ENCODE measurements at places on chromosomes 1 and 21.

DNA sequence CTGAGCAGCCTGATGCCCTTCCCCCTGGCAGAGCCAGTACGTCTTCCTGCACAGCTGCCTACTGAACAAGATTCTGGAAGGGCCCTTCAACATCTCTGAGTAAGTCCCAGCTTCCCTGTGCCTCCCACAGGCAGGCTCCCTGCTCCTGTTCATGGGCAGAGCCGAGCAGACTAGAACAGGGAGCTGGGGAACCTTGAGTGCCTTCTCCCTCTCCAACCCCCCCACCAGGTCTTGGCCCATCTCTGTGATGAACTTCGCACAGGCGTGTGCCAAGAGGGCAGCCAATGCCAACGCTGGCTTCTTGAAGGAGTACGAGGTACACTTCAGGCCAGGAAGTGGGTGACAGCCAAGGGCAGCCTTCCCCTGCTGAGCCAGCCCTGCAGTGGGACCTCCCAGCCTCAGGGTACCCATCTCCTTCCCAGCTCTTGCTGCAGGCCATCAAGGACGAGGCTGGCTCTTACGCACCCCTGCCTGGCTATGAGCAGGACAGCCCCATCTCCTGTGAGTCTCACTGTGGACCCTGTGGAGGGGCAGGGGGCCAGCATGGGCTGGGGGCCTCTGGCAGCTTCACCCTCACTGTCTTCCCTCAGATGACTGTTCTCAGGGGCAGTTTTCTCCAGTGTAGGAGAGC lies 6.4 kb upstream of the LGR6 start:
- no peak for DNase-seq

GRCh38 chr1:230915078-230915477 lies 46.8 kb upstream of the C1orf198 start:
- DNase-seq: no peak

DNA sequence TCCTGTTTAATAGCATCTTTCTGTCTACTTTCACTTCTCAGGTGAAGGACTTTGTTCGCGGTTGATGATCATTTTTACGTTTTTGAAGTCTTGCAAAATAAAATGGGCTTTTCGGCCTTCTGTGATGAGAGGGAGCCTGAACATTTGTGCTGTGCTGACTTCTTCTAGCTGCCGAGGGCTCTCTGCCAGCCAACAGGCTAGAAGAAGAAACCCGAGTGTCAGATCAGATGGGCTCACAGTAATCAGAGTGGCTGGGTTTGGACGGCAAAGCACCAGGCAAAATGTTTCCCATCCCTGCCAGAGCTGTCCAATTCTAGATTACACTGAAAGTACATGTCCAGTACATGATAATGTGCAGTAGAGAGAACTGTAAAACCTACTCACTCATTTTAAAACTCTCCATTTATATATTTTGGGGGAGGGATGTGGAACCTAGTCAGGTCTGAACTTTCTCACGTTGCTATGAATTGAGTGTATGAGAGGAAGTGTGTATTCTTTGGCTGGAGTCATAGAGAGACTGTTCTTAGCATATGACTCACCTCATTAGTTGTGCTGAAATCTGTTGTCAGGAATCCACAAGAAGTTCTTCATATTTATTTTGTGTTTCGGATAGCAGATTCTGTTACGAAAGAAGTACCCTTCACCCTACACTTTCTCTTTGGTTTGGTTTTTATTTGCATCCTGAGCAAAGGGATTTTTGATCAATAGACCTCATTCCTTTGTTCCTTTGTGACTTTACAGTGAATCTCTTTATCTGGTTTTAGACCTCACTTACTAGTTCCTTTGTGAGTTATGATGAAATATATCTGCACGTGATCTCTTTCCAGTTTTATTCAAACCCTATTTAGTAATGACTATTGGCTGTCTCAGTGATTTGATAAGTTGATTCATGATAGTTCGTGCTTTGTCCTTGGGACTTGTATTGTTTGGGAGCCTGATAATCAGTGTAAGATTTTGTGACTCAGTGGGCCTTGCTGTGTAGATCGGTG lies 4.8 kb downstream of the ATP1A1 start:
- no peak for DNase-seq

- DNase-seq: no peak
Observed at GRCh38 chr1:243454328-243454997, 198.6 kb downstream of the SDCCAG8 start.

DNA sequence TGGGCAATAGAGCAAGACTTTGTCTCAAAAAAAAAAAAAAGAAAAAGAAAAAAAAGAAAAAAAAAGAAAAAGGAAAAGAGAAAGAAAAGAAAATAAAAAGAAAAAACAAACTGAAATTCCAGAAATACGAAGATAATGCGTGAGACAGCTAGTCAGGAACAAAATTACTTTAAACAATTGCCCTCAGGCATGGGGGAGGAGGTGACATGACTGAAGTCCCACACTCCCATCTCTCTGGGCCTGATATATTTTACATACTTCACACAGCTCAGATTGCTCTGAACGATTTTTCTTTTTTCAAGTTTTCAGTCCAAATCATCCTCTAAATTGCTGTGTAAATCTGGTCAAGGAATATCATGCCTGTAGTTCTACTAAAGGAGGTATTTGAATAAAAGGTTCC lies 409.5 kb upstream of the DEPDC1 start:
- DNase-seq: no peak

DNA sequence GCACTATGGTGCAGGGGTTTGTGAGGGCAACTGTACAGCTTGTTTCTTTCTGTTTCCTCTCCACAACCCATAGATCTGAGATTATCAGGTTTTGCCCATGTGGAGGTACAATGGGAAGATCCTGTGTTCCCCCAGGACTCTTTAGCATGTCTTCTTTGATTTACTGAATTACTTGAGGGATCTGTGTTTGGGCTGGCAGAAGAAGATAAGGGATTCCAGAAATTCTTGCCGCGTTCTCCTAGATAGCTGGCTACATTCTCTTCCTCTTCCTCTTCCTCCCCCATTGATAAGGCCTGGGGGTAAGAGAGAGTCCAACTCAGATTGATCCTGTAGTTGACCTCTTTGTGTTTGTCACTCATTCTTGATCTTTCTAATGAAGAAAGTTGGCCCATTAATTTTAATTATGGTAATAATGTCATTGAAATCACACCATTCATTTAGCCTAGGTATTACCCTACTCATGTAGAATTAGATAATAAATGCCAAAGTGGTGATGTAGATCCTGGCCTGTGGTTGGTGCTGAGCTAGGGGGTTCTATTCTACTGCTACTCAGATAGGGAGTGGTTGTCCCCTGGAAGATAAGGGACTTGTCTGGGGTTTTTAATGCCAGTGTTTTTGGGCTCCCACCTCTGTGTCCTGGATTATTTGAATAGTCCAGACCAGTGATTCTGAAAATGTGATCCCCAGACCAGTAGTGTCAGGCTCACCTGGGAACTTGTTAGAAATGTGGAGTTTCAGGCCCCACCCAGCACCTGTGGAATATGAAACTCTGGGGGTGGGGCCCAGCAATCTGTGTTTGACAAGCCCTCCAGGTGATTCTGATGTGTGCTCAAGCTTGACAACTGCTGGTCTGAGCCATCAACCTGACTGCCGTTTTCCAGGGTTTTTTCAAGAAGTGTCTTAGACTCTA lies 122.2 kb downstream of the NOS1AP start:
- DNase-seq: no peak

GRCh38 chr1:17575797-17576518 lies 36.5 kb downstream of the ARHGEF10L start:
- DNase-seq: no peak

DNA sequence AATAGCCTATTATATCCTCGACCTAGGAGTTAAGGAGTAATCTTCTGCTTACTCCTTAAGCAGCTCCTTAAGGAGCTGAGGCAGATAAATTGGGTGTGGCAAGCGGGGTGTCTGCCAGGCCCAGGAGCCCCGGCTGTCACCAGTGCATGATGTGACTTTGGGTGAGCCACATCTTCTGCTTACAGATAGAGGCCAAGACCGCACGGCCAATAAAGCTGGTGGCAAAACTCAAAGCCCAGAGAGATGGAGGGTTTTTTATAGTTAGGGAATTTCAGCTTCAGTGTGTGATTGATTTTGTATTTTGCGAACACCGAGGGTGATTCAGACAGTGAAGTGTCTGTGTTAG lies 9.8 kb downstream of the MX2 start:
- DNase-seq: no peak

GRCh38 chr1:23544444-23545389 lies 13.7 kb upstream of the E2F2 start:
- DNase-seq: peak; percentile 71

DNA sequence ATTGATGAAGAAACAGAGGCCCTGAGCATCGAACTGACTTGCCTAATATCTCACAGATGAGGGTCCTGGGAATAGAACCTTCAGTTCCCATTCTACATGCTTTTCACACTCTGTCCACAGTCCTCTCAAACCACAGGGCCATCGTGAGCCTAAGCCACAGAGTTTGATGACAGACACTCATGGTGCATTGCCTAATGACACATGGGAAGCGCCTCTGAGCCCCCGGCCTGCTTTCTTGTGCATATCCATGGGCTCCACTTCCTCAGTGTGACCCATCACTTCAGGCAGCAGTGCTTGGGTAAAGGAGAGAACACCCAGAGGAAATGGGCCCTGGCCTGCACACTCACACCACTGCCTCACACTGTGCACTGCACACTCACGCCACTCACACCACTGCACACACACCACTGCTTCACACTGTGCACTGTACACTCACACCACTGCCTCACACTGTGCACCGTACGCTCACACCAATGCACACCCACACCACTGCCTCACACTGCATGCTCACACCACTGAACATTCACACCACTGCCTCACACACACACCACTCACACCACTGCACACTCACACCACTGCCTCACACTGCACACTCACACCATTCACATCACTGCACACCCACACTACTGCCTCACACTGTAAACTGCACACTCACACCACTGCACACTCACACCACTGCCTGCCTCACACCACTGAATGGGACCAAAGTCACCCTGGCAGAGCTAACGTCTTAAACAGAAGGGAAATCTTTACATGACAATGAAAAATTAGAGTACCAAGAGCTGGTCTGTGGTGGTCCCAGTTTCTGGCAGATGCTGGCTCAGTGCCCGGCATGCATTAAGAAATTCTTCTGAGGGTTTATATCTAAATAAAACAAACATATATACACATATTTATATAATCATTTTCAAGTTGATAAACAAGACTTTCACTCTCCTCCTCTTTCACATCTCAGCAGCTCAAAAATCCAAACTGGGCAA lies 53.0 kb downstream of the KANK4 start:
- DNase-seq: no peak

DNA sequence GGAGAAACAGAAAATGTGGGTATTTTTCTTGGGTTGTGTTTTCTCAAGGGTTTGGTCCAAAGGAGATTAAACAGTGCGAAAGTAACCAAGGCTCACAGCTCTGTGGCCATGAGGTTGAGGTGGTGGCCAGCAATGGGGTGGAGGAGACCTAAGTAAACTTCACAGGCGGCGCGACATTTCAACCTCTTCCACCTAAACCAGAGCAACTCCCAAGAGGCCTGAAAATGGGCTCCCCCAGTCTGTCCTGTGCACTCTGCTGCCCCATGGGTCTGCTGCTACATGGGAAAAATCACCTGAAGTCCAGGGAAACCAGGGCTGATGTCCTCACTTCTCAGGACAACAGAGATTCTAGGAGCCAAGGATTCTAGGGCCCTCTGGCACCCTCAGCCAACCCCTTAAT lies 12.4 kb downstream of the CELF3 start:
- DNase-seq: no peak

- DNase-seq: no peak
Observed at GRCh38 chr1:183896466-183897048, 91.6 kb downstream of the RGL1 start.

GRCh38 chr1:231743966-231744365 lies 117.4 kb downstream of the DISC1 start:
- DNase-seq: no peak

DNA sequence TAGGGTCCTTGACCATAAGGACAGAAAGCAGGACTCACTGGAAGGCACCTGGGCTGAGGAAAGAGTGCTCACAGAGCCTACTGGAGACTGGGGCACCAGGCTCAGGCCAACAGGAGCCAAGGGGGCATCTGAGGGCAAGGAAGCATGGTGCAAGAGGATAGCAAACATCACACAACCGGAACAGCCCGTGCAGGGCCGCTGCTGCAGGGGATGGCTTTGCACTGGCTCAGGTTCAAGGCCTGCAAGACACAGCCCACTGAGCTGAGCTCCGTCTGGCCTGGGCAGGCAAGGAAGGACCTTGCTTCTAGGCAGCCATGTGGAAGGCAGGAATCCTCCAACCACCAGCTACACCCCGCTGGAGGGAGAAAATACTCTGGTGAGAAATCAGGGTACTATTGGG lies 59.8 kb upstream of the KIF26B start:
- no peak for DNase-seq

- DNase-seq: no peak
Observed at GRCh38 chr1:185693654-185694053, 40.5 kb upstream of the HMCN1 start.

GRCh38 chr1:43582162-43582566 lies 51.5 kb downstream of the PTPRF start:
- peak; percentile 89 for DNase-seq

- no peak for DNase-seq
Observed at GRCh38 chr1:39305555-39305954, 101.1 kb downstream of the MACF1 start.

DNA sequence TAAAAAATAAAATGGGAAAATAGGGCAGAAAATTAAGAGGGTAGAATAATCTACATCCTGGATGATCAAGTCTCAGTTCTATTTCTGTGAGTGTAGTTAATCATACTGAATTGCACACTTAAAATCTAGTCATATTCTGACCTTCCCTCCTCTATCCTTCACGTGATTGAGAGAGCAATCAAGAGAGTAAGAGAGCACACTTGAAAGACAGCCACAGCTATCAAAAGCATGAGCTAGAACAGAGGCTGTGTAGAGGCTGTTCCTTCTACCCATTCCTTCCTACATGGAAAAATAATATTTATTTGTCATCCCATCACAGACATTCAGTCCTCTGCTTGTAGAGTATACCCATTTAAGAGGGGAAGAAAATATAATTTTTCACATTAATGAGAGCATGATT lies 52.4 kb downstream of the PHC2 start:
- no peak for DNase-seq

GRCh38 chr1:212955961-212956620 lies 5.8 kb downstream of the VASH2 start:
- no peak for DNase-seq

- DNase-seq: no peak
Observed at GRCh38 chr1:167977245-167977644, 40.4 kb upstream of the MPC2 start.

- DNase-seq: no peak
Observed at GRCh38 chr1:160121388-160121787, 5.8 kb downstream of the ATP1A2 start.

DNA sequence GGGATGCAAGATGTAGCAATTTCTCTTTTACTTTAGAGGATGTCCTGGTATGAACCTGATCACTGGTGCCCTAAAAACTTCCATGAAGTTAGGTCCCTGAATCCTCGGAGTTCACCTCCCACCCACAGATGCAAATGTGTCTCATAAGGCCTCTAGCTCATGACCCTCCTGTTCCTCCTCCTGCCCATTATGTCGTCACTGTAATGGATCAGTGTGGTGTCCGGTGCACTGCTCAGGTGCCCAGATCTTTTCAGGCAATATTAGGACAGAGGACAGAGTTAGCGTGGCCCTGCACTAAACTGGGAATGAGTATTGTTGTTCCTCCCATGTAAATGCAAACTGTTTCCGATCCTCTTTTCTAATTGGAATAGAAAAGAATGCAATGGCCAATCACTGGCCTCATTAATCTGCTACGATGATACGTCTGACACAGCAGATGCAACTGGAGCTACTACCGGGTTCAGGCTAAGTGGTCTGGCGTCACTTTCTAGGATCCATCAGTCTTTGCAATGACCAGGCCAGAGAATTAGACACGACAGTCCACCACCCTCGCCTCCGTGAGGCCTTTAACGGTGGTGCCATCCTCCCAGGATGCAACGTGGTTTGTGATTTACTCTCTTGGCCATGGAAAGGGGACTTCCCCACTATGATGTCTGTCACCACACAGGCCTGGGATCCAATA lies 3.4 kb upstream of the COL6A2 start:
- no peak for DNase-seq
